ENCODE measurements at places on chromosomes 2 and 18. TPM values are rescaled to one million over a fixed set of nuclear protein-coding genes. Genes with fewer than 3 reads are reported as not detected.

DNA sequence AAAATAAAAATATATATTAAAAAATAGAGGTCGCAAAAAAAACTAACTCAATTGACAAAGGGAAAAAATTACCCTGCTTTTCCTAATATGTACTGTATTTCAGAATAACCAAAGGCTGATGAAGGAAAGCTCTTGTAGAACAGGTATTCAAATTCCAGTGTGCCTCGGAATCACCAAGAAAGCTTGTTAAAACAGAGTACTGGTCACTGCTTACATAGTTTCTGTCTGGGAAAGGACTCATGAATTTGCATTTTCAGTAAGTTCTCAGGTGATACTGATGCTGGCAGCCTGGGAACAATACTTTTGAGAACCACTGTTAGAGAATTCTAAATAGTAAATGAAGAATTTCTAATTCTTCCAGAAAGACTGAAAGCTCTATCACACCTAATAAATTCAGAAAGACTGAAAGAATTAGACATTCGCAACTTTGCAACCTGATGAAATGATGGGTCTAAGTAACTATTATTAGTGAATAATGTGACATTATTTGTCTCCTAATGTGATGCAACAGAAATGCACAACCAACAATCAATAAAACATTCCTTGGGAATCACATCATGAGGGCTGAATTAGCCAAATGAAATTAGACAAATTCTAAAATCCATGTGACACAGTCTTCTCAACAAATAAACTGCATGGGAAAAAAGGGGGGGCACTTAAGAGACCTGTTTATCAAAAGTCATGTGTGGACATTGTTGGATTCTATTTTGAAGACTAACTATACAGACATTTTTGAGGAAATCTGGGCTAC is 21.9 kb downstream of the RPRD1A start:
- DNase-seq, result no peak

DNA sequence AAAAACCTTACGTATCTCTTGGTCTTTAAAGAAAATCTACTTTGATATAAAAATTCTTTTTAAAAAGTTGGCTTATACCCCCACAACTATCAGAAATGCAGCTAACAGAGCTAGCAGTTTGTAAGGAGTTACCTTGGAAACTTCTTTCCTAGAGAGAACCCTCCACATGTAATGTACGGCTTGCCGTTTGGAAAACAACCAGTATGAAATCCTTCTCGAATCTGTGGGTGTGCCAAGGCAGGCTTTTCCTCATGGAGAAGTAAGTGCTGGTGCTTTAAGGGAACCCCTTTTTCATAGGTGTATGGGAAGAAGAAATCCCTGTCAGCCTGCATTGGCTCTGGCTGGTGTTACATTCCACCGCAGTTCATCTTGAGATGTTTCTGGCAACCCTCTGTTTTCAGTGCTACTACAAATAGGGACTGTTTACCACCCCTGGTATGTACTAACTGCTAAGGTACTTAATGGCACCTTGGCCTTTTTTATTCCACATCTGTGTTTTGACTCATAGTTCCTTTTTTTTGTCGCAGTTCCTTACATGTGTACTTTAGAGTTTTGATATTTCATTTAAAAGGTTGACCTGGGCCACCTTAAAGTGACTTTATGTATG is 248.4 kb downstream of the FHOD3 start:
- DNase-seq, result no peak

- DNase-seq, result peak; percentile 54
Observed at GRCh38 chr18:77271576-77272481, 22.2 kb downstream of the GALR1 start.

DNA sequence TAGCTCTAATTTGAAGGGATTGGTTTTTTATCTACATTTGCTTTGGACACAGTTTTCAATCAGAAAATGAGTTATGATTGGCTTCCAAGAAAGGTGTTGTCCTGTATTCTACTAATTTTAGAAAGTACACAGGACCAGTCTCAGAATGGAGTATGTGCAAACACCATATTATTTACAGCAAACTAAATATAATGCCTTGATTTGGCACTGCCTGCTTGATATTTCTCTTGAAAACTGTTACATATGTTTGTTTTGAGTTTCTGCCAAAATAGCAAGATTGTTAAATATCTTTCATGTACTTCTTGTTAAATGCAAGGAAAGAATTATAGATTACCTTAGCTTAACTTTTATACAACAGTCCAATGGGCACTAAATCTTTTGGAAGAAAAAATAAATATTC is 694.9 kb downstream of the KCNJ3 start:
- no peak for DNase-seq

DNA sequence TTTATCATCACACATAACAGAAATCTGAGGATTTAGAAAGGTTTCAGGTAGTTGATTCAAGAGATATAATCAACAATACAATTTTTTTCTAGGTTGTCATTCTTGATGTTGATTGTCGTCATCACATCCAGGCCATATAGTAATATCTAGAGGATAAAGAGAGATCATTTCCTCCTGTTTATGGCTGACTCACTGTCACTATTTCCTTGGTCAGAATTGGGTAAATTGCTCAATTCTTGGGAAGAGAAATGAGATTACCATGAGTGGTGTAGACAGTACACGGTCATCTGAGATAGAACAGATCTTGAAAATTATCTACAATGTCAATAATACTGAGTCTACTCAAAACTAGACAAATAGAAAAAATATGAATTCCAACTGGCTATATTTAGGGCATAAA is 78.8 kb downstream of the ZNF804A start:
- peak; percentile 6 for DNase-seq

DNA sequence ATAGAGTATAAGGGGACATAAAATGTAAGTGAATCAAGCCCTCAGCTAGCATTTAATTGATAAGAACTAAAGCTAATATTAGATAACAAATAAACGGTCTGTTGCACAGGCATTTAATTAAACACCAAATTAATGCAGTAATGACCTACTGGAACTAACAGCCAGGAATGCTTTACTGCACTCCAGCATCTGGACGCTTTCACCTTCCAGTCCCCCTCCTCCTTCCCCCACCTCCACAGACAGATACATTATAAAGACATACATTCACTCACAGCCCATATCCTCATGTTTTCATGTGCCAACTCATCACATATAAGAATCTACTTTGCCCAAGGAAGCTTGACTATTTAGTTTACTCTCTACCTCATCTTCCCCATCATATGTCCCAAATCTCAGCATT is 337.4 kb upstream of the PIK3C3 start:
- no peak for DNase-seq

GRCh38 chr2:128797533-128797932 is 478.9 kb upstream of the HS6ST1 start:
- DNase-seq, result no peak

- no peak for DNase-seq
Observed at GRCh38 chr2:131058920-131059319, 34.3 kb downstream of the FAM168B start.

DNA sequence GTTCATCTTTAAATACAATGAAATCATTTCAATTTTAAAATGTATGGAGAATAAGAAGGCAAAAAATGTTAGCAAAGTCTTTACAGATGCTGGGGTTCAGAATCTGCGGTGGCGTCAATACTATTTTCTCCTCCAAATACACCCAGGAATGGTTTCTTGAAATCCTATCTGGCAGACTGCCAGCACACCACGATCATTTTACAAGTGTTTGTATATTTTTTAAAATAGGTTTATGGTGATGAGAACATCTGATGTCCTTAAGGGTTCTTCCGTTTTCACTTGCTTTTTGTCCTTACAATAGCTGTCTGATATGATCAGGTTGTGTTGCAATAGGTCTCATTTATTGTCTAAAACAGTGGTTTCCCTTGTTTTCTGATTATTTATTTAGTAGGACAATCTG is 89.6 kb downstream of the CMPK2 start:
- DNase-seq, result no peak

SERPINE2 gene
- total RNA-seq, result 135 TPM

SLC4A3 gene
- total RNA-seq, result 5.8 TPM

COL3A1 gene
- total RNA-seq, result not detected

ZNF514 gene
- total RNA-seq, result 0.58 TPM

NGEF gene
- total RNA-seq, result 2.7 TPM
